HepG2 (cell line): ENCODE measurements at places on chromosomes 2 and 18. TPM values are rescaled to one million over a fixed set of nuclear protein-coding genes. Genes with fewer than 3 reads are reported as not detected.

FRZB gene
- 0.04 TPM in 1 of 2 replicates, not detected in the other for total RNA-seq

CFAP210 gene
- total RNA-seq, result 0.14 and 0.18 TPM in 2 replicates

CDCA7 gene
- total RNA-seq, result 46.2 and 52.5 TPM in 2 replicates

SNTG2 gene
- not detected in 2 replicates for total RNA-seq

NXPH2 gene
- not detected in 2 replicates for total RNA-seq

TIGD1 gene
- total RNA-seq, result 4.3 and 9.5 TPM in 2 replicates

PIEZO2 gene
- total RNA-seq, result 25.5 and 27.2 TPM in 2 replicates

CAPN13 gene
- not detected in 2 replicates for total RNA-seq

REG1A gene
- total RNA-seq, result not detected in 2 replicates

ACVR1 gene
- 2.3 and 2.8 TPM in 2 replicates for total RNA-seq

ITGB6 gene
- total RNA-seq, result not detected in 2 replicates

CPLX4 gene
- total RNA-seq, result not detected in 2 replicates

HJURP gene
- 36.3 and 45.9 TPM in 2 replicates for total RNA-seq

ZNF892 gene
- total RNA-seq, result 0.21 TPM in 1 of 2 replicates, not detected in the other

IL1F10 gene
- not detected in 2 replicates for total RNA-seq

TEX44 gene
- total RNA-seq, result not detected in 2 replicates

FKBP7 gene
- 9.7 and 14.8 TPM in 2 replicates for total RNA-seq

SLC9A2 gene
- total RNA-seq, result 0.02 TPM in 1 of 2 replicates, not detected in the other

WDSUB1 gene
- 10.7 and 16.3 TPM in 2 replicates for total RNA-seq

KCTD18 gene
- total RNA-seq, result 7.0 and 7.1 TPM in 2 replicates
